A549 treated with Mapracorat at 1 μM for 4 hours (cell line): ENCODE measurements at places on chromosomes 6 and 20. TPM values are rescaled to one million over a fixed set of nuclear protein-coding genes. Genes with fewer than 3 reads are reported as not detected.

Gene NKAPL
- not detected in 5 replicates for total RNA-seq

Gene TCFL5
- total RNA-seq, result 3.4 to 5.0 TPM (median 4.7 TPM) in 5 replicates

Gene HLA-DQB1
- total RNA-seq, result not detected in 5 replicates

Gene C6orf132
- total RNA-seq, result 1.9 to 3.0 TPM (median 2.5 TPM) in 5 replicates

Gene MUC21
- total RNA-seq, result not detected in 5 replicates

Gene WFDC10B
- total RNA-seq, result not detected in 5 replicates

Gene SKIC2
- total RNA-seq, result 19.7 to 26.3 TPM (median 23.2 TPM) in 5 replicates

Gene HAO1
- total RNA-seq, result not detected in 5 replicates
